HCT116 (cell line): ENCODE measurements at places on chromosomes 3 and 15. TPM values are rescaled to one million over a fixed set of nuclear protein-coding genes. Genes with fewer than 3 reads are reported as not detected.

CRTAP gene
- total RNA-seq = 104 TPM

PPP2R3A gene
- total RNA-seq = 6.1 TPM

ZMYND10 gene
- 3.3 TPM for total RNA-seq

DCBLD2 gene
- 532 TPM for total RNA-seq

PIAS1 gene
- total RNA-seq = 25.9 TPM

CHAC1 gene
- total RNA-seq = 58.9 TPM

RBP2 gene
- total RNA-seq = not detected

ZNF80 gene
- 0.12 TPM for total RNA-seq

RETNLB gene
- total RNA-seq = not detected

FAM3D gene
- 0.32 TPM for total RNA-seq

SPINK8 gene
- not detected for total RNA-seq

PPM1L gene
- 13.2 TPM for total RNA-seq

DNA sequence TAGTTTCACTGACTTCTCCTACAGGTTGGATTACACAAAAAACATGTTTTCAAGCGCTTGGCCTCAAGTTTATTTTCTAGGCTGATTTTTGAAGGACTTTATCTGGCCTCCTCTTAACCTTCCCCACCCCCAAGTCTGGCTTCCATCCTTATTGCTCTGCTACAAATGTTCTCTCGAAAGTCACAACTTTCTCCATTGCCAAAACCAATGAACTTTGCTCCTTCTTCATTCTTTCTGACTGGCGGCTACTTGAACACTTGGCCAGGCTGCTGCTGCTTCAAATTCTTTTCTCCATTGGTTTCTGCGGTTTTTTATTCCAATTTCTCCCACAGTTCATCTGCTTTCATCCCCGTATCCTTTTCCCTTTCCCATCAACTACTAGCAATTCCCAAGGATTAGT, 106.6 kb downstream of the TOP2B start:
- DNase-seq = no peak

- DNase-seq = no peak
These were observed 2.2 kb downstream of the PTPRG start for GRCh38 chr3:61563313-61564271.

- DNase-seq = no peak
These were observed 146.8 kb downstream of the SMAD6 start for GRCh38 chr15:66848686-66849392.

DNA sequence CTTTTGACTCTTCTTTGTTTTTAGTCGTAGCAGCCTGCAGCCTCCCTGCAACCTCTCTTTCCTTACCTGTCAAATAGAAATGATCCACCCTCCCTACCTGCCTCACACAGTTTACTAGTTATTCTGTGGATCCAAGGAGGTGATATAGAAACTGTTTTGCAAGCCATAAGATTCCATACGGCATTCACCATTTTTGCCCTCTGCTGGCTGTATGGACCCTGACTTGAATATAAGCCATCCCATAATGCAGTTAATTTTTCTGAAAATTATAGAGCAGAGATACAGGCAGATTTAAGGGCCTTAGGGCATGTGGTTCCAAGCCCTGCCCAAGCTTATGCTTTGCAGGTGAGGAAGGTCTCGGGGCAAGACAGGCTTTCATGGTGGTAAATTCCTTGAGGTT, 63.8 kb downstream of the CPN2 start:
- DNase-seq = no peak

DNA sequence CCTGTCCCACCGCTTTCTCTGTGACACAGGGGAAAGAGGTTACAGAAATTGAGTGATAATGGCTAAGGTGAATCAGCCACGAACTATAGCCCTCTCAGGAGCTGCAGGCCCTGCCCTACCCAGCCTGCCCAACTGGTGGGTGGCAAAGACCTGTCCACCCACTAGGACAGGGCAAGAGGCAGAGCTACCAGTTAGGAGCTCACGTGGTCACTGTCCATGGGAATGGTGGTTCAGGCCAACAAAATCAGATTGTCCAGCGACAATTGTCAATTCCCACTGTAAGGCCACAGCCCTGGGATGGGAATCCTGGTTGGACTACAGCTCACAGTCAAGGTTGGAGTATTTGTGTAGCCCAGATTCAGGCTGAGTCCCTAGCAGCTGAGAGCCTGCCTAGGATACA, 75.0 kb downstream of the PPCDC start:
- DNase-seq = no peak

GRCh38 chr3:128550471-128551126, 57.6 kb upstream of the GATA2 start:
- no peak for DNase-seq

- DNase-seq = no peak
These were observed 129.2 kb downstream of the RAB11A start for GRCh38 chr15:65998486-65998885.

GRCh38 chr3:194458131-194458530, 28.7 kb downstream of the ATP13A3 start:
- DNase-seq = no peak

DNA sequence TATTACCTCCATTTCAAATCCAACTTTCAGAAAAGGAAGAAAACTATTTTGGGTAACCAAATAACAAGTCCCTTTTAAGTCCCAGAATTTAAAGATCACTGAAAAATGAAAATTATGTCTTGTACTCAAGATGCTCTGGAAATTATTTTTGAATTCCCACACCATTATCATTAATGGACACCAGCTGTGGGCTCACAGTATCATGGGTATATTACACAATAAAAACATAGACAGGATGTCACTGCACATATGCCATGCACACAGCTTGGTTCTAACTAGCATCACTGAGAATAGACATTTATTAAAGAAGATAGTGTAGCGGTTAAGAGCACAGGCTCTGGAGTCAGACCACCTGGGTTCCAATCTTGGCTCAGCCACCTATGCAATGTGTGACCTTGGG, 130.4 kb downstream of the FRMD5 start:
- DNase-seq = no peak

DNA sequence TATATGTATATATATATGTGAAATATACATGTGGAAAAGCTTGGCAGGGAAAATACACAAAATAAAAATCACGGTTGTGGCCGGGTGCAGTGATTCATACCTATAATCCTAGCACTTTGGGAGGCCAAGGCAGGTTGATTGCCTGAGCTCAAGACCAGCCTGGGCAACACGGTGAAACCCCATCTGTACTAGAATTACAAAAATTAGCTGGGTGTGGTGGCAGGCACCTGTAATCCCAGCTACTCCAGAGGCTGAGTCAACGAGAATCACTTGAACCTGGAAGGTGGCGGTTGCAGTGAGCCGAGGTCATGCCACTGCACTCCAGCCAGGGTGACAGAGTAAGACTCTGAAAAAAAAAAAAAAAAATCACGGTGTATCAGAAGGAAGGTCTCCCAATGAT, 20.8 kb upstream of the ARHGEF3 start:
- no peak for DNase-seq

DNA sequence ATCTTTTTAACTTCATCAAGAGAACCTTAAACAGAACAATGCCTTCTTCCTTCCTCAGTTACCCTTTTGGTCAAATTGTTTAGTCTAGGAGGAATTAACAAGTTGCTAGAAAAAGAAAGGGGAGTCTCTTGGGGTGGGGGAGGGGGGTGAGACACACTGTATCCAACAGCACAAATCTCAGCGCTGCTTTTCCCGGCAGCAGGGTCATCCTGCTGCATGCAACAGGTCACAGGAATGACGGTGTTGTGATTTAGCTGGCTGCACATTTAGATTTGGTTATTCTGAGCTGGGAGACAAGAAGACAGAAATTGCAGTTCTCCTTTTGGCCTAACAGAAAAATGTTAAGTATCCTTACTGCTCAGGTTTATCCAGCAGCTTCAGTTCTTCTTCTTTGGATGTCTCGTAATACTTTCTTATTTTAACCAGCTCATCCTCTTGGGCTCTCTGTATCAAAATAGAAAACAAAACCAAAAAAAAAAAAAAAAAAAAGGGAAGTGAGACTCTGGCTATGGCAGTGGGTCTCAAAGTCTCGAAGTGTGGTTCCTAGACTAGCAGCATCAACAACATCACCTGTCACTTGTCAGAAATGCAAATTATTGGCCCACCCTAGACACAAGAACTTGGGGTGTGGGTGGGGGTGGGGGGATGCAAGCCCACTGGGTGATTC, 190.5 kb downstream of the GREM1 start:
- no peak for DNase-seq

GRCh38 chr3:126465928-126466544, 9.7 kb downstream of the ZXDC start:
- no peak for DNase-seq

GRCh38 chr15:27250223-27250622, 279.2 kb downstream of the GABRG3 start:
- DNase-seq = no peak

DNA sequence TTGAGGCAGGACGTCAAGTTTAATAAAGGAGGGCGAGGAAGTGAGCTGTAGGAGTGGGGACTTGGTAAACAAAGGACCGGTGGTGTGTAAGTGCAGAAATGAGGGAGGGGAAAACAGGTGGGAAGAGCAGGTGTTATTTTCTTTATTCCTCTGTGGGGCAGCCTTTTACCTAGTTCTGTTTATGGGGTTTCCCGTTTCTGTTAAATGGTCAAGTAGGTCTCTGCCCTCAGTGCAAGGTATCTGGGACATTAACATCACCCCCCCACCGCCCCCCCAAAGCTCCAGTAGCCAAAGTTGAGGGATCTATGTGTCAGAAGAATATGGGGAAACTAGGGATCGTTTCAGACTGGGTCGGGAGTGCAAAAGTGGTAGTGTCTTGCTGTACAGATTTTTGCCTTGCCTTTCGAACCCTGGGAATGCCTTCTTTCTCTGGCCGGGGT, 893 bp downstream of the MGA start:
- DNase-seq = no peak

DNA sequence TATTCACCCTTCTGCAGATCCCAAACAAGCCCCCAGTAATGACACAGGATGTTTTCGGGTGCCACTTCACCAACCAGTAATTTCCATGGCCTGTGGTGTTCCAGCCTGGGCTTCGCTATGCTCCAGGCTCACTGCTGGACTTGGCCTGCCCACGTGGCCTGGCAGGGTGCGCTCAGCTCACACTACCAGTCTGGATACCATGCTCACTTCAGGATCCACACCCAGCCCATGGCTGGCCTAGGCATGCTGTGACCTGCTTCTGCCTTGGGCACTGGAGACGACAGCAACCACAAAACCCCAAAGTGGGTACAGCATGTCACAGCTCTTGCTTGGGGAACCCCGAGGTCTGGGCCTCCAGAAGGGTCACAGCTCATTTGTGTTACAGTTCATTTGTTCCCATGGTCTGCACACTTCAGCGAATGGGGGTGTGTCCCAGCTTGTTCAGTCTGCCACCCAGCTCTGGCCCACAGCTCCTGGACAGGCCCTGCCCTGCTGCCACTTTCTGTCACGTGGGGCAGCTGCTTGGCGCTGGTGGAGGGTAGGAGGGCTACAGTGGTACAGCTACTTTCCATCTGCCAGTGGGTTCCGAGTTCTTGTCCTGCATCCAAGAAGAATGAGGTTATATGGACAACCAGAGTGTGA, 650.8 kb downstream of the MCTP2 start:
- DNase-seq = no peak

DNA sequence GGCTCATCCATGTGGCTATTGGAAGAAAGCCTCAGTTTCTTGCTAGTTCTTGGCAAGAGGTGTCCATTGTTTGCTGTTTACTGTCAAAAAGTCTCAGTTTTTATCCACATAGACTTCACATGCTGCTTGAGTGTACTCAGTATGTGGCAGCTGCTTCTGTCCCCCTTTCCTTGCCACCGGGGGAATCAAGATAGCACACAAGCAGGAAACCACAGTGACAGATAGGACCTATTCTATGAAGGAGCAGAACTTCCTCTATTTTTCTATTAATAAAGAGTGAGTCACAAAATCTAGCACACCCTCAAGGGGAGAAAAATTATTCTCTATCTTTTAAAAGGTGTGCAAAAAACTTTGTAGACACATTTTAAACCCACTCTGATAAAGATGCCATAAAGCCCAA, 121.4 kb upstream of the GMNC start:
- DNase-seq = no peak

- peak; percentile 13 for DNase-seq
These were observed 52.4 kb upstream of the GOLGA8J start for GRCh38 chr15:30030345-30030744.

- DNase-seq = peak; percentile 27
These were observed 97.2 kb upstream of the FLNB start for GRCh38 chr3:57910990-57911389.

- DNase-seq = no peak
These were observed 48.7 kb downstream of the STAG1 start for GRCh38 chr3:136703429-136703828.

- DNase-seq = no peak
These were observed 5.9 kb downstream of the RNU6-1 start for GRCh38 chr15:67833710-67834511.

DNA sequence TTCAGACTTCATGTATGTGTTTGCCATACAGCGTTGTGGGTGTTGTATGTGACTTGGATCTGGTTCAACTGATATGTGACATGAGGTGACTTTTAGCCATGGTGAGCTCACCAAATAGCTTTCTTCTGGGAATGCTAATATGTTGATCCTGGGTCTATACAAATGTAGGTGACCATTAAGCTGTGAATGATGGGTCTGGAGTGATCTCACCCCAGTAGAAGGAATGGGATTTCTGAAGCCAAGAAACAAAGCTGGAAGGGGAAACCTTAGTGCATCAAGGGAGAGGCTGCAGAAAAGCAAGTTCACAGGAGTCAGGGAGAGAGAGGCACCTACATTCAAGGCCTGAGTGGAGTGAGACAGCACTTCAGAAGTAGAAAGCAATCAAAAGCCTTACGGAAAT, 421.0 kb upstream of the THRB start:
- DNase-seq = no peak

- DNase-seq = no peak
These were observed 25.9 kb downstream of the HSPBAP1 start for GRCh38 chr3:122767540-122768372.

- no peak for DNase-seq
These were observed 12.5 kb upstream of the IL16 start for GRCh38 chr15:81184188-81184587.

- no peak for DNase-seq
These were observed 7.3 kb upstream of the COPB2 start for GRCh38 chr3:139396707-139397106.
